M059J (cell line): ENCODE measurements at places on chromosomes 12 and 14.

DNA sequence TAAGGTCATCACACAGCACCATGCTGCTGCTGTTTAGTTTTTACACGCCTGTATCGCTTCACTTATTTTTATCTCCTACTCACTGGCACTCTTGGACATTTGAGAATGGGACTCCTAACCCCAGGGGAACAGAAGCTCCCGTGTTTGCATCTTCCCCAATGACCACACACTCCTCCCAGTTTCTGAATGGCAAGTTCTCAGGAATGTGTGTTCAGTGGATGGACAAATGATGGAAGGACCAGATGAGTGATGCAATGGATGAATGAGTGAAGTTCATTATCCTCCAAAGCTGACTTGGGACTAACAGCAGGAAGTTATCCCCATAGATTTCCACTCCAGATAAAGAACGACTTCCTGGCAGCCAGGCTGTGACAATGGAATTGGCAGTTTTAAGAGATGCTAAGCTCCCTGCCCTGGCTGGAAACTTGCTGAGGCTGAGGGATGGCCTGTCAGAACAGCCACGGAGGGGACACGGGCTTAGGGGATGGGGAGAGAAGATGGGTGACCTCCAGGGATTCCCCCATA is 231.5 kb downstream of the SLC15A4 start:
- no peak for DNase-seq

- DNase-seq, result no peak
Measured at GRCh38 chr14:26143057-26143456, 454.8 kb downstream of the NOVA1 start.

DNA sequence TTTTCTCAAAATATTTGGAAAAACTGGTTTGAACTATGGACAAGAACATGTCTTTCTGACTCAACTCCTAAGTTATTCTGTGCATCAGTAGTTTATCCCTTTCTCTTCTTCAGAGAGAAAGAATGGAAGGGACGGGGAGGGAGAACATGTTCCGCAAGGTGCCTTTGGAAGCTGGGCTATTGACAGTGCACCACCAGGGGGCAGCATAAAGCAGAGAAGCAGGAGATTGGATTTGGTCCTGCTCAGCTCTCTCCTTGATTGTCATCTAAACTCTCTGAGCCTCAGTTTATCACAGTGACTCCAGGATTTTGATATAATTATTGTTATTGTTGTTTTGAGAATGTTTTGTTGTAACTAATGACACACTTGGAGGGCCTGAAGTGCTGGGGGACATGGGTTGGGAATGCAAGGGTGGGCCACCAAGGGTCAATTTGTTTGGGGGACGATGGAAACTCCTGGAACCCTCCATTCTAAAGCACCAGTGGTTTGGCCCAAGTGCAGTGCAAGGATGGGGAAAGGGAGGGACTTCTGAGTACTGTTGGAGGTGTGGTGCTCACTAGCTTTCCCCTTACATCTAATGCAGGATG is 45.3 kb upstream of the ANO6 start:
- peak; percentile 68 for DNase-seq

GRCh38 chr12:81759190-81760051 is at the start of gene PPFIA2:
TSS of gene PPFIA2 (minus strand) at chr12:81759350.
- peak; percentile 2 for DNase-seq

DNA sequence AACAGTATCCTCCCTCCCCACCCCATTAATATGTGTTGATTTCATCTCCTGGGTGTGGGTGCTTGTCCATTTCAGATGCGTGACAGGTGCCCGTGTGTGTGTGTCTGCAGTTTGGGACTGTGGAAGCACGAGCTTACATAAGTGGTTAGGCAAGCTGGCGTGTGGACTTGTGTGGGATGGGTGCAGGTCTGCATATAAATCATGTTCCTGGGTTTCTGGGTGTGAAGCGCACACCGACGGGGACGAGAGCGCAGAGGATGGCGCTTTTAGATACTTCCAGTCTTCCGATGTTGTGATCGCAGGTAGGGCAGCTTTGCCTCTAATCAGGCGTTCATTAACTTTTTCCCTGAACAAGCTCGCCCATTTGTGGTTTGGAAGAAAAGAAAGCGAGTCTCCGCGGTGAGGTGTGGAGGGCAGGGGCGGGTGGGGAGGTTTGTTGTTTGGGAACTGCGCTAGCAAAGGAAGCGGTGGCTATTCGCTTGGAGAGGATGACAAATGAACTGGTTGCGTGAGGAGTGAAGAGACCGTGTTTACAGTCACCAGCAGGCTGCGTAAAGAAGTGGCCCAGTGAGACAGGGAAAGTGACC is 865 bp downstream of the RGS6 start:
- DNase-seq, result peak; percentile 1

DNA sequence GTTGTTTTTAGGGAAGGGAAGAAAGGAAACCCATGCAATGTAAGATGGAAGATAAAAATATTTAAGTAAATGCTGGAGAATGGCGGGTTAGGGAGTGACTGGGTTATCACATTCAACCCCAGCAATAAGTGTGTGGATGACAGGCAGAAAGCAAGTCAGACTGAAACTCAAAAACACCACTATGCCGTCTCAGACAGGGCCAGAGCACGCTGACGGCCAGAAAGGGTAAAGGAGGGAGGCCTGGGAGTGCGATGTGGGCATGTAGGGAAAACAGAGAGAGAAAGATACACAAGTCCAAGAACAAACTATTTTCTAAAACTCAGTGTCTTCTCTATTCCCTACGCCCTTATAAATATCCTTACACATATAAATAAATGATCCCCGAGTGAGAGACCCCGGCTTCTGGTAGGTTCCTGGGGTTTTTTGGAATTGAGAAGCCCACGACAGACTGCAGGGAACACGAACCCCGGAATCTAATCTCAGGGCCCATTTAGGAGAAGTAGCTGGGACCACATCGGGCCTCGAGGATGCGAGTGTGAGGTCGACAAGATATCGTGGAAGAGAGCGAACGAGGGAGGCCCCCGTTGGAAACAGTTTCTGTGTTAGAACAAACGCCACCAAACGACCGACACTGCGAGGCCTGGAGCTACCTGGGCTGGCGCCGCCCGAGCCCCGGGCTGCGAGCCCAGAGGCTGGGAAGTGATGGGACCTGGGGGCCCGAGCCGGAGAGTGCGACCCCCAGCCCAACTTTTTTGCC is 735 bp upstream of the OTX2 start:
- DNase-seq, result no peak

DNA sequence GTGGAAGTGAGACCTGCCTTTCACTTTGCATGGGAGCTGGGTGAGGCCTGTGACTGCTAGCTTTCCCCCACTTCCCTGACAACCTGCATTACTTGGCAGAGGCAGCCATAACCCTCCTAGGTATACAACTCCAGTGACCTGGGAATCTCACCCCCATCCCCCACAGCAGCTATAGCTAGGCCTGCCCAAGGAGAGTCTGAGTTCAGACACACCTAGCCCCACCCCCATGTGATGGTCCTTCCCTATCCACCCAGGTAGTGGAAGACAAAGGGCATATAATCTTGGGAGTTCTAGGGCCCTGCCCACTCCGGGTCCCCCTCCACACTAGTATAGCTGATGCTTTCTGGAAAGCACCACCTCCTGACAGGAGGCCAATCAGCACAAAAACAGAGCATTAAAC is 6.3 kb upstream of the STRAP start:
- no peak for DNase-seq

GRCh38 chr14:99192028-99192621 is 79.9 kb downstream of the BCL11B start:
- peak; percentile 50 for DNase-seq

- no peak for DNase-seq
Measured at GRCh38 chr12:21933656-21934055, 7.6 kb downstream of the ABCC9 start.

DNA sequence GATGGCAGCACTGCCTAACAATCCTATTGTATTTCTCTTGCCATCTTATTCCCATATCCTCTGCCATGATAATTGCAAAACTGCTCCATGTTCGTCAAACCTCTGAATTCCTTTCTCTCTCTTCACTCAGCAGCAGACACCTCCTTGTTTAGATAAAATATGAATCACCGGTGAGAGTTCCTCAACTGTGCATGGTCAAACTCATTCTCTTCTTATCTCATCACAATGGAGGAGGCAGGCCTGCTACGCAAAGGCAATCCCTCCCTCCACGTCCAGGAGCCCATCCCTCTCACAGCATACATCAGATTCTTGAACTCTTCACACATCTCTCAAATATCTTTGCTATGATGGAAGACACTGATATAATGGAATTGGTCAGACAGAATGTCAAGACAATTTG is 90.1 kb upstream of the DAAM1 start:
- peak; percentile 88 for DNase-seq

GRCh38 chr14:58805605-58806409 is 168.0 kb downstream of the DACT1 start:
- DNase-seq, result peak; percentile 63

- no peak for DNase-seq
Measured at GRCh38 chr14:99075771-99076375, 196.1 kb downstream of the BCL11B start.
